SK-N-SH treated with all-trans-retinoic acid at 6 μM for 48 hours (cell line): ENCODE measurements at places on chromosomes 12 and 14.

DNA sequence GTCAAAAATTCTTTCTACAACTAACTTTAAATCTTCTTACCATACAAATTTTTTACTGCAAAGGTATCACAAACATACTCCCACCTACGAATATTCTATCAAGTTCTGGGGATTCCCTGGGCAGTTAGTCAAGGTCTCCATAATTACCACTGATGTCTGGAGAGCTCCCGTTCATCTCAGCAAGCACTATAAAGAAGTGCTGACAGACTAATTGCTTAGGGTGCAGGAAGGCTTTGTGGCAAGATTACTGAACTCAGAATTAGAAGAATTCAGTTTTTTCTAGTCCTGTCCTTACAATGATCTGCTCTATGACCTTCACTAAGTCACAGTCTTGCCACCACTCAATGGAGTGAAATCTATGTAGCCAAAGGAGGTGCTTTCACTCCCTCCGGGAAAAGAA lies 61.5 kb downstream of the DUSP16 start:
- ATAC-seq, result no peak

GRCh38 chr12:113861708-113862312 lies 104.3 kb downstream of the RBM19 start:
- no peak for ATAC-seq

- ATAC-seq, result peak; percentile 95
Observed at GRCh38 chr12:122190842-122191668, 8.1 kb downstream of the LRRC43 start.

- ATAC-seq, result no peak
Observed at GRCh38 chr12:29782285-29782870, 1.4 kb downstream of the TMTC1 start.

GRCh38 chr14:71011479-71011878 lies 104.2 kb downstream of the PCNX1 start:
- no peak for ATAC-seq

DNA sequence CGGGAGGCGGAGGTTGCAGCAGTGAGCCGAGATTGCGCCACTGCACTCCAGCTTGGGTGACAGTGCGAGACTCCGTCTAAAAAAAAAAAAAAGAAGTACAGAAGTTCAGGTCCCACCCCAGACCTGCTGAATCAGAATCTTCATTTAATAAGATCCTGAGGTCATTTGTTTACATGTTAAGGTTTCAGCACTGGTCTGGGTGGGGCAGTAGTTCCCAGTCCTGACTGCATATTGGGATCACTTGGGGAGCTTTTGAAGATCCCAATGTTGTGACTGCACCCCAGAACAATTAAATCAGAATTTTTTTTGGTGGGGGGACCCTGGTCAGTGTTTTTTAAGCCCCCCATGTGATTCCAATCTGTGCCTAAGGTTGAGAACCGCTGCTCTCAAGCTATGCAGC lies 11.7 kb upstream of the COL2A1 start:
- ATAC-seq, result no peak

GRCh38 chr12:112535637-112536366 lies 117.1 kb downstream of the PTPN11 start:
- no peak for ATAC-seq

DNA sequence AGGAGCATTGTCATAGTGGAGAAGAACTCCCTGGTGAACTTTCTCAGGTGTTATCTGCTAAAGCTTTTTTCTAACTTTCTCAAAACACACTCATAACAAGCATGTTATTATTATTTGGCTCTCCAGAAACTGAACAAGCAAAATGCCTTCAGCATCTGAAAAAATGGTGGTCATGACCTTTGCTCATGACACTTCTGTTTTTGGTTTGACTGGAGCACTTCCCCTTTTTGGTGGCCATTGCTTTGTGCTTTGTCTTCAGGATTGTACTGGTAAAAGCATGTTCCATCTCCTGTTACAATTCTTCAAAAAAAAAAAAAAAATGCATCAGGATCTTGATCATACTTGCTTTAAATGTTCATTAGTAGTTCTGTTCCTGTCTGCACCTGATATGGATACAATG lies 1241.6 kb upstream of the USP15 start:
- ATAC-seq, result no peak

GRCh38 chr12:1367331-1368291 lies 226.8 kb downstream of the FBXL14 start:
- ATAC-seq, result no peak

DNA sequence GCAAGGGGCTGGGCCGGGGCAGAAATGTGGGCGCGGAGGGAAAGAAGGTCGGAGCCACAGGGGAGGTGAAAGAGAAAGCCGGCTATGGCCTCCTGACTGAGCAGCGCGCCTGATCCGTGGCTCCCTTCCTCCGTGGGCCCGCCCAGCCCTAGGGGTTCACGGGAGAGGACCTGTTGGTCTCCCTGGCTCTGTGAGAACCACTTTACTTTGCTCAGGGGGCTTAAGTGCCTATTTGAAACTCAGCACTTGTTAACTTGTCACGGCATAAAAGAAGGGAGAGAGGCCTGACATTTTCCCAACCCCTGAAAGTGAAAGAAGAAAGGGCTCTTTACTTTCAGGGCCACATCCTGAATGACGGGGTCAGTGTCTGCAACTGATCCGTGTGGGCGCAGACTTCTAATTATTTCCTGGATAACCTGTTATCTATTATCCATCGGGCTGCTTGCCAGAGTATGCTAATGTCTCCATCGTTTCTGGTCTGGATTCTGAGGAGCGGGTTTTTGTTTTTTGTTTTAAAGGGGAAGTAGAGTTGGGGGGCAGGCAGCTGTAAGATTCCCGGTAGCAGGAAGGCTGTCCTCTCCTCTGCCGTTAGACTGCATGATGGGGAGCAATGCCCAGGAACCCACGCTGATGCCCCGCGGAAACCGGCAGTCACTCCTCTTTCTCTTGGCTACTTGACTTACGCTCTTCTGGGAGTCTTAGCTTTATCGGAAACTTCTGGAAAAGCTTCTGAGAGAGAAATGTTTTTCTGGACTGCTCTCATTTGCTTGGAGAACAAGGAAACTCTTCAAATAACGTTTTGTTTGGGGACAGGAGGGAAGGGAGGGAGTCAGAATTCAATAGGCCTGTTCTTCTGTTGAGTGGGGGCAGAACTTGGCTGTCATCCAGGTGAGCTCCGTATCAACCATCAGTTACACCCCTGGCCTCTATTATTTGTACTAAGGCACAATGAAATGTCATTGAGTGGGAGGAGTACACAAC lies 127.7 kb upstream of the MAX start:
- ATAC-seq, result peak; percentile 80

- ATAC-seq, result no peak
Observed at GRCh38 chr14:53613404-53614253, 343.0 kb downstream of the BMP4 start.

DNA sequence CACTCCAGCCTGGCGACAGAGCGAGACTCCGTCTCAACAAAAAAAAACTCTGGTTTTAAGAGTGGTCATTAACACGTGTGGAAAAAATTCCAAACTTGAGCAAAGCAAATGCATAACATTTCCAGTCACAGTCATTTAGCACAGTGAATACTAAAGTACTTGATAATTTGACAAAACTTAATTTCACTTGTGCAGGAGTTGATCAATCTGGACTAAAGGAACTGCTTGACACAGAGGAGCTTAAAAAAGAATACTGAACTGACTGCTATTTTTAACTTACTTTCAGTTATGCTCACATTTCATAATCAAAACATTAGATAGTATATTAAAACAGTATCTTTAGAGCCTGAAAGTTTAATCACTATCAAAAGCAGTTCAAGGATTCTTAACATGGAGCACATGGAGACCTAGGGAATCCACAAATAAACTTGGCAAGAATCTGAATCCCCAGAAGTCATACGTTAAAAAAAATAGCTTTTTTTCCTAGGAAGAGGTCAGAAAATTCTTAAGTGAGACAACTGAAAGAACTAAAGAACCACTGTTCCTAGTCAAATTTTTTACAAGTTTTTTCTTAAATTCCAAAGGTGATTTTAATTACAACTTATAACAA lies 7.4 kb downstream of the UBE2N start:
- no peak for ATAC-seq

- ATAC-seq, result peak; percentile 90
Observed at GRCh38 chr14:78997811-78998210, 827.6 kb downstream of the NRXN3 start.

DNA sequence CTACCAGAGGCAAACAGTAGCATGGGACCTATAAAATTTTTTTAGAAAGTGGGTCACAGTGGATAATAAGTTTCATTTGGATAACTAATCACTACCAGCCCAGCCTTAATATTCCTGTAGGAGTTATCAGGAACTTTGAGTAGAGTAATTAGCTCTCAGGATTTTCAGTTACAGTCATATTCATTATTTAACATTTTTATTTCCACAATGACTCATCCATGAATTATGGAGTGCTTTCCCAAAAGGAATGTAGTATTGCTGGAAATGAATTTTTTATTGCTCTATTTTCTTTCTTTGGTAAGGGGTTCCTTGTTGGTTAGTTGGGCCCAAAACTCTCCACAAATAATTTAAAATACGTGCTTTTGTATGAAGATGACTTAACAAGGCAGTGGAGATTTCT lies 53.7 kb downstream of the ERC1 start:
- peak; percentile 73 for ATAC-seq

GRCh38 chr12:124683152-124684124 lies 116.0 kb upstream of the NCOR2 start:
- no peak for ATAC-seq

DNA sequence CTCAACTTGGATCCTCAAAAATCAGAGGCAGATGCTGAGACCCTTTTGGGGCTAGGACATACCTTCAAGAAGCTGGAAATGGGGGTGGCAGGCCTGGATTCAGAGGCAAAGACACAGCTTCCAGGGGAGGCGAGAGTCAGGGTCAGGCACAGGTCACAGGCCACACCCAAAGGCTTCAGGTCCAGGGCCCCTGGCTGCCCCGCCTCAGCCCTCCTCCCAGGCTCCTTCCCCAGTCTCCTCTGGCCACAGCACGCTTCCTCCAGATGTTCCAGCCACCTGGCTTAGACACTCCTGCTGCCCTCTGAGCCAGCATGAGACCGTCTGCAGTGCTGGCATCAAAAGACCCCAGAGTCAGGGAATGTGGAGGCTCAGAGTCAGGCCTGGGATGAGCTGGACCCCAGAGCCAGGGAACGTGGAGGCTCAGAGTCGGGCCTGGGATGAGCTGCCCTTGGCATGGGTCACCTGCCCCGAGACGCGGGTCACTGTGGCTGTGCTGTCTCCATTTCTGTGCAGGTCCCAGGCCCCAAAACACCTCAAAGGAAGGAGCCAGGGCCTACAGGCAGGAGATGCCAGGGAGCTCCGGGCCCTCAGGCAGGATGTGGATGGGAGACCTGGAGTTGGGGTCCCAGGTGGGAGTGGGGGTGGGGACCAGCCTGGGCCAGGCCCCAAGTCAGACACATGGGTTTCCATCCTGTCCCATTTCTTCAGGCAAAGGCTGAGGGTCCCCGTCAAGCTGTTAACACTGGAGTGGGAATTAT lies 58.9 kb downstream of the DIO3 start:
- ATAC-seq, result no peak

DNA sequence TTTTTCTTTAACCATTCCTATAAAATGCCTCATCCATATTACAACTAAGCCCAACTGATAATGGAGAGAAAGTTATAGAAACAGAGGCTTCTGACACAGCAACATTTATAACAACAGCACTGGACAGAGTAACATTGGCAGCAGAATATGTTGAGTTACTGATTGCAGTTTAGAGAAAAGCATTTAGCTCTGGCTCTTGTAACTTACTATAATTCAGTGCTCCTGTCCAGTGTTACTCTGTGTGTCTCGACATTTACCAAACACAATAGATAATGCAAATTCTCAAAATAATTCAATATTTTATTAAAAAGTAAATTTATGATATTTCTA lies 356.1 kb downstream of the CEP128 start:
- ATAC-seq, result no peak; the same call in 2 of the 3 replicates

DNA sequence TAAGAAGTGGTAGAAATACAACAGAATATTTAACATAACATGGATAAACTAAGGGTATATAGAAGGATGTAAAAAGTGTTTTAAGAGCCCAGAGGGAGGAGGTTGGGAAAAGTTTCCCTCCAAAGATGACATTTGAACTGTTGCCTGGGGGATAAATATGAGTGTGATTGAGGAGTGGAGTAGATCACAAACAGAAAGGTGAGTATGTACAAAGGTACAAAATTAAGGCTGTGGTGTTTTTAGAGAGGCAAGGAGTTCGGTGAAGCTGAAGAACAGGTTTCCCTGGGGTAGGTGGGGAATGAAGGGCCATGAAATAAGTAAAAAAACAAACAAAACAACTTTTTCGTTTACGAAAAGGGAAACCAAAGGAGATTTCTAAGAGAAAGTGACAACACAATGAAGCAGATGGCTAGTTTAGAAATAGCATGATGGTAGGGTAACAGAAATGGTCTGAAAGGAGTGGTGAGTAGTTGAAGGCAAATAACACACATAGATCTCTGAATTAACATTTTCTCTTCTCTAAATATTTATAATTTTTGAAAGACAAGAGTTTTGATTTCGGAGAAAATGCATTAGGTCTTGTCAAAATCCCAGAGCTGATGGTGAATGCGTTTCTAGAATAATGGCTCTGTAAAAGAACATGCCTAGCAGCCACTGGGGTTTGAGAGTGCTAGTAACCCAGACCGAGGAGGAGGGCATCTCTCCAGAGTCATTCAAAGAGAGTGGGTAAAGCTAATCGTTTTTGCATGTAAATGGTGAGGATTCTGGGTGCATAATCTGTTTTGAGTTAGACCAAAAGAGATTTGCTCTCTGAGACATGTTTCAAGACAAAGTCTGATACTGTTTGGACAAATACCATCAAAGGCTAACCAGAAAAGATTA lies 240.4 kb upstream of the DCN start:
- ATAC-seq, result no peak

DNA sequence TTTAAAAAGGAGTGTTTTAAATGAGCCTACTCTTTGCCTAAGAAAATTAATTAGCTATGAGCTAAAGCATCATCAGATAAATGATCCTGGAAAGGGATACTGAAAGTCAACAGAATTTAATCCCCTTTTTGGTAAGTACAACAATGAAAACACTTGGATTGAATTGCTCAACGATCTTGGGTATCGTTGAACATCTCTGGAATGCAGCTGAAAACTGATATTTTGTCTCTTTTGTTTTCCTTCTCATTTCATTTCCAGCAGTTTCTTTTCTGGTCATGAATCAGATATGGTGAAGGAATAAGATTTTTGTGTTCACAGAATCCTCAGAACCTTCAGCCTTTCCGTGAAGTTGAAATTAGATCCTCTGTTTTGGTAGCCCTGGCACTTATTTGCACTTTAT lies 771.2 kb downstream of the FSCB start:
- no peak for ATAC-seq

DNA sequence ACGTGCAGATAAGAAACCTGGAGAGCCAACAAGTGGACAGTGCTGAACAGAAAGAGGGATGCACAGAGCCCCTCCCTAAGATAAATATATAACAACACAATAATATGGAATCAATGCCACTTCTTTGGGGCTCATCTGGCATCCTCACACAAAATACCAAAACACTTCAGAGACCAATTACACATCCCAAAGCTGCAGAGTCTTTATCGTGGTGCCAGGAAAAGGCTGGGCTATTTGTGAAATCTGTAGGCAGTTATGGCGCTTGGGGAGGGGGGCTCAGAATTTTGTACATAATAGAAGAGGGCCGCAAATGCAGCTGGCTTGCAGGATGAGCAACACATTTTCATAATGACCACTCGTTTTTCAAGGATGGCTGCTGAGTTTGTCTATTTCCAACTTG lies 160.4 kb upstream of the NOS1 start:
- ATAC-seq, result no peak

- ATAC-seq, result peak; percentile 66
Observed at GRCh38 chr14:88852632-88853031, 28.2 kb downstream of the TTC8 start.

- ATAC-seq, result no peak
Observed at GRCh38 chr12:47700263-47700662, 5.6 kb downstream of the RPAP3 start.

- ATAC-seq, result no peak
Observed at GRCh38 chr12:76738824-76739579, 24.9 kb upstream of the ZDHHC17 start.

- ATAC-seq, result no peak
Observed at GRCh38 chr14:82239223-82239622, 705.6 kb upstream of the SEL1L start.
